ENCODE measurements at places on chromosomes 5 and 9.

DNA sequence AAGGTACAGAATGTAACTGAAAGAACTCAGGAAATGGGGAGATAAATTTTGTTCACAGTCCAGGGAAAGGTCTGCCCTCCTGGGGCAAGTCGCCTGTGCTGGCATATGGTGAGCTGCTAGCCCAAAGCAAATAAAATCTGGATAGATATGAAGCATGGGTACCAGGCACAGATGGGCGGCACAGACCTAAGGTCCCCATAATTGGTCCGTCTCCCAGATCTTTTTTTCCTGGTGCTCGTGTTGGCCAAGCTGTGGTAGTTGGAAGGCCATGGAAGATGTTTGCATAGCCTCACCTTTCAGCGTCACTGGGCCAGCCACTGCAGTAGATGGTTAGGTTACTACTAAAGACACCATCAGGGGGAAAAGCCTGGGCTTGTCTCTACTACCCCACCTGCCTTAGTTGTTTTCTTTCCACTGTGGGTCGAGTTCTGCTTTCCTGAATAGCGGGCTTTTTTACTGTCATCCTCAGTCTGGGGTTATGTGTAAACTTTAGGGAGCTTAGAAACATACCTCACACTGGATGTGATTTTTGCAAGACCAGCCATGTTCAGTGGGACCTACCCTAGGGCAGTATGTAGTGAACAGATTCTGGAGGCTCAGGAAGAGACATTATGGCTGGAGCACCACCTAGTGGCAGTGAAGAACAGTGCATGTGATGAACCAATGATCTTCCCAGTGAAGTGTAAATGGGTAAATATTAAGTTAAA is 24.2 kb upstream of the GLRX start:
- DNase-seq = peak; percentile 64

DNA sequence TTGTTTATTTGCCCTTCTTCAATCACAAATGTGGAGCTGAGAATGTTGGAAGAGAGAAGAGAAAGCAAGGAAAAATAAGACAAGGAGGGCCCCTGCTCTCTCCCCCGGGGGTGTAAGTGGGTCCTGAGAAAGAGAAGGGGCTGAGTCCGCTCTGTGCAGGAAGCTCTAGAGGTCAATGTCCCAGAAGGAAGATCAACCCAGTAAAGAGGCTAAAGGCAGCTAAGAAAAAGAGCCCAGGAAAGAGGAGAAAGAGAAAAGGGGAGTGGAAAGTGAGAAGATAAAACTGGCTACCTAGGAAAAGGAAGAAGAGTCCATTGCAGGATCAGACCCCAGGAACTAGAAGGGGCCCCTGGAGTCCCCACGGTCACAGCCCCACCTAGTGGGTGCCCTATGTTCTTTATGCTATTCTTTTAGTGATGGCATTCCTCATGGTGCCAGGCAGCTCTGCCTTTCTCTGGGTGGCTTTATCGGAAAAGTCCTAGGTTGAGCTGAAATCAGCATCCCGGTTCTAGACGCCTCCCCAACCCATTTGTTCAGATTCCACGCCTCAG is 583.4 kb downstream of the ACTL7B start:
- no peak for DNase-seq

GRCh38 chr5:125113328-125113727 is 366.9 kb upstream of the ZNF608 start:
- DNase-seq = no peak

DNA sequence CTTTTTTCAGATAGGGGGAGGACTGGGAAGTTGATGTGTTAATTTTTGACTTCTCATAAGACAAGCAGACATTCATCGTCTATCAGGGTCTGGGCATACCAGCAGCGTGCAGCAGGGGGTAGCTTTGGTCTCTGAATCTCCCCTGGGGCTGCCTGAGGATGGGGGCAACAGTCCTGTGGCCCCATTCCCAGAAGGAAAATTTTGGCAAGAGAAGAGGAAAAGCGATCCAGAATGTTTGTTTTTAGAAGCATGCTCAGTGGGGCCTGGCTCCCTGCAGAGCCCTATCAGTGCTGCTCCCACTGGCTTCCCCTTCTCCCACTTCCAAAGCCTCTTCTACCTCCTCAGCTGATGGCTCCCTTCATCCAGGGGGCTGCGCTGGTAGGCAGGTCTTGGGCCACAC is 194.8 kb upstream of the IL12B start:
- no peak for DNase-seq

DNA sequence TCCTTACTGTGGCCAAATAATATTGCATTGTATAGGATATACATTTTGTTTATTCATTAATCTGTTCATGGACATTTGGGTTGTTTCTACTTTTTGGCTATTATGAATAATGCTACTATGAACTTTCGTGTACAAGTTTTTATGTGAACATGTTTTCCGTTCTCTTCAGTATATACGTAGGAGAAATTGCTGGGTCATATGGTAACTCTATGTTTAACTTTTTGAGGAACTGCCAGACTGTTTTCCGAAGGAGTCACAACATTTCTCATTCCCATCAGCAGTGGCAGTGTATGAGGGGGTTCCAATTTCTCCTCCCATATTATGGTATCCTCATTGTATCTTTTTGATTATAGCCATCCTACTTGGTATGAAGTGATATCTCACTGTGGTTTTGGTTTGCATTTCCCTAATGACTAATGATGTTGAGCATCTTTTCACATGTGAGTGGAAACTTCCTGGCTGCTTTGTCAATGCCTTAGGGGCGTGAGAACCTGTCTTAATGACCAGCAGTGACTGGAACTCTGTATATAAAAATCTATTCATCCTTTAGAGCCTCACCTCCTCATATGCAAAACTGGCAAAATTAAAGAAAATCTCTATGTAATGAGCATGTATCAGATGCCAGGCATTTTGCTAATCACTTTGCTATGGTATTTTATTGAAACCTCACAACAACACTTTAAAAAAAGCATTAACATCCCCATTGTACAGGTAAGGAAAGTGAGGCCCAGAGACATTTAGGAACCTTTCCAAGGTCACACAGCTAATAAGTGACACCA is 47.8 kb upstream of the TGFBR1 start:
- no peak for DNase-seq

GRCh38 chr5:1657161-1657741 is 133.5 kb upstream of the LPCAT1 start:
- no peak for DNase-seq

GRCh38 chr9:92158097-92158601 is 42.9 kb upstream of the SPTLC1 start:
- no peak for DNase-seq

GRCh38 chr9:107313555-107314096 is 30.5 kb downstream of the RAD23B start:
- no peak for DNase-seq

DNA sequence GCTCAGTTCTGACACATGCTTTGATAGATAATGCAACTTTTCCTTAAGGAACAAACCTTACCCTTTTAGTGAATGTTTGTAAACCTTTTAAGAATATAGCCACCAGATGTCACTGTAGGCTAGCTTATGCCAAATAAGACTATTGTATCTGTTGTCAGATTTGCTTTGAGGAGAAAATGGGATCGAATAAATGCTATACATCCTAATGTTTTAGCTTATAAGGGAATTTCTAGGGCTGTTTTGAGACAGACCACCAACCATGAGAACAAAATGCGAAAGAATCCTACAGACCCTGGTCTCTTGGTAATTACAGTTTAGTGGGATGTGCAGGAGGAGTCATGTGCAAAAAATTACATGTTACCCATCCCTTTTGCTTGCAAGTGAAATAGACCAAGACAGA is 127.6 kb upstream of the NMUR2 start:
- DNase-seq = no peak

GRCh38 chr9:138020120-138020794 is 142.7 kb downstream of the CACNA1B start:
- DNase-seq = no peak
